ENCODE measurements at places on chromosomes 11 and 22.

DNA sequence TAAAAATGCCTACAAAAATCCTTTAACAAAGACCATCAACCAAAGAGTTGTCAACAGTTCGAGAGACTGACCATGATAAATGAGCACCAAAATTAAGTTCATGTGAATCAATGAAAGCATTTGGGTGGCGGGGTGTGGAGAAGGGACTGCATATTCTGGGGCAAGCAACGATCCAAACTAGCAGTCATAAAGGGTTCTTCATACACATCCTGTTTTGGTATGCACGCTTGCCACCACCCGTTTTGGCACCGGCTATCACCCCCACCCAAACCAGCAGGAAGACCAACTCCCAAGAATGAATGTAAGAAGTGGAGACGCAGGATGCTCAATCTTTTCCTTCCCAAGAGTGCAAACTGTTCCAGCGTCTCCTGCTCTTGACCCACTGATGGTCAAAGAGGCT is 80.8 kb downstream of the SGSM3 start:
- no peak for DNase-seq

DNA sequence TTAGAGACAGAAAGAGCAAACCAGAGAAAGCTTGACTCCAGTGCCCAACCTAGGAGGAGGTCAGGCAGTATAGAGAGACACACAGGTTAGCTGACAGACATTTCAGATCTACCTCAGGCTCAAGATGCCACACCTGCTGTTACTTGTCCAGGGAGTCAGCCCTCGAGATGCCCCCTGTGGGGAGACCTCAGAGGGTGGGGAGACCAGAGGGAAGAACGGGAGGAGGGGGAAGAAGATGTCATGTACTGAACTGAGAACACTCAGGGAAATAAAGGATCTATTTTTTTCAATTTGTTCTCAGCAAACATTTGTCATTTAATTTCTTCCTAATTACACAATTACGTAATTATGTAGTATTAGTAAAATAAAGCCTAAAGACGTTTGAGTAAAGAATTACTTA is 196.3 kb upstream of the CADM1 start:
- no peak for DNase-seq

- no peak for DNase-seq
Observed at GRCh38 chr11:124440608-124441007, 4.9 kb downstream of the OR8B8 start.

DNA sequence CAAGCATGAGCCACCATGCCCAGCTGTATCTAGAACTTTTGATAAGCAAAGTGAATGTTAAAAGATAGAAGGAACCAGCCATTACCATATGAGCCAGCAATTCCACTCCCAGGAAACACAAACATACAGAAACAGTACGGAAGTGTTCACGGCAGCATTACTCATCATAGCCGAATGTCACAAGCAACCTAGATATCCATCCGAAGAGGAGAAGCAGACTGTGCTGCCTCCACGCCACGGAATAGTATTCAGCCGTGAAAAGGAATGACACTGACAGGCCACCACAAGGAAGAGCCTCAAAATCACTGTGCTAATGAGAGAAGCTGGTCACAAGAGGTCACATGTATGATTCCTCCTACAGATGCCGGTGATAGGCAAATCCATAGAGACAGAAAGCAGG is 17.6 kb upstream of the MGAT3 start:
- DNase-seq: no peak

DNA sequence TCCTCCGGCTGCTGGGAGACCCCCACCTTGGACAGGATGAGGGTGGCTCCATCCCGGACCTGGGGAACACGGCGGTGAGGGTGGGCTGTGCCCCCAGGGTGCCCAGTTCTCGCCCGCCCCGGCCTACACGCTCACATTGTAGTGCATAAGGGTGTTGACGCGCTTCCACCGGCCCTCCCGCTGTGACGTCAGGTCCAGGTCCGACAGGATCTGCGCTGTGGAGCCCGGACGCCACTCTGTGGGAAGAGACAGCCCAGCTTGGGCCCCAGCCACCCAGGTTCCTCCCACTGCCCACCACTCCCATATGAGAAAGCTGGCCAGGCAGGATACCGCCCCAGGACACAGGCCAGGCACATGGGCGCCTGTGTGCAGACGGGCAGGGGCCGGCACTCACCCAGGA is 8.3 kb upstream of the MAPK11 start:
- no peak for DNase-seq

DNA sequence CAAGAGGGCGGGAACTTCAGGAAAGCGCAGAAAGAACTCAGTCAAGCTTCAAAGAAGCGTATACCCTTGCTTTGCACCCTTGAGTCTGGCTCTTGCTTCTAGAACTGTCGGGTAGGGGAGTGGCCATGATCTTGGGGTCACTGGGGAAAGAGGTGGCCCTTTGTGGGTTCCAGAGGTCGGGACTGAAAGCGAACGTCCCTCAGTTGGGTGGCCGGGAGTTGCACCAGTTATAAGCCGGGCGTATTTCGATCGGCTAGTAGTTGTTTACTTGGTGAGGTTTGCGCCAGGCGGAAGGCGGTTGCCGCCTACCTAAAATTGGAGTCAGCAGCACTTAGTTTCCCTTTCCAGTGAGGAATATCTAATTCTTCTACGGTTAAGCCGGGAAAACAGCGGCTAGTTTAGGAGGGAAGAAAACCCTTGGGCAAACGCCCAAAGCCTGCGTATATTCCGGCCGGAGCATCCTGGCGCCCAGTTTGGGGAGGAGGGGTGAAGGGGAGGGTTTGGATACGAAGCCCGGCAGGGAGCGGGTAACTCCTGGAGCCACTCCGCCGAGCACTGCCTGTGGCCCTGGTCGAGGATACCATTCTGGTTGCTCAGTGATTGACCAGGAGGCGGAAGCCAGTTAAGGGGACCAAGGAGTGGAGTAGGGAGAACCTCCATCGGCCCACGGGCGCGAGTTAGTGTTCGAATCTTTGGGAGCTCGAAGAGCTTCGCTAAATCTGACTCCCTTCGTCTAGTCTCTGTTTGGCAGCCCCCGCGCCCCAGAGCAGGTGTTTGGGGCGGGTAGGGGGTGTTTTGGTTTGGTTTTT is 807 bp upstream of the WT1 start:
- DNase-seq: no peak

GRCh38 chr11:116109228-116109627 is 605.0 kb upstream of the CADM1 start:
- no peak for DNase-seq

DNA sequence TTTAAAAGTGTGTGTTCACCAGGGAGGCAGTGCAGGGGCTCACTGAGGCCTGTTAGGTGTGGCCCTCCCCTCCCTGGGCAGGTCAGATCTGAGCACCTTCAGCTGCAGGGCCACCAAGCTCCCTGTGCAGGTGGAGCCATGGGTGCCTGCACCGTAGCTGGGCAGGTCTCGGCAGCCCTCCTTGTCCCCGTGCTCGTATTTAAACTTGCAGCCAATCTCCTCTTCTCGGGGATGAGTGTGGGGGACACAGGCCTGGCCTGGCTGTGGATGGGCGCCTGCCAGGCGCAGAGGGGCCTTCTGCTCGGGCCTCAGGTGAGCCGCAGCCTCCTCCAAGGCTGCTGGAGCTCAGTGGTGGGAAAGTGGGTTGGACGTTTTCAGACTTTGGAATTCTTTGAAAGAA is 19.1 kb downstream of the PHRF1 start:
- no peak for DNase-seq
